Upper lobe of right lung (tissue), 1 donor: ENCODE measurements at places on chromosomes 6 and 20. TPM values are rescaled to one million over a fixed set of nuclear protein-coding genes. Genes with fewer than 3 reads are reported as not detected.

The DUSP15 gene
- 2.4 TPM for total RNA-seq

The TNFRSF21 gene
- total RNA-seq, result 28.9 TPM

The UST gene
- 11.8 TPM for total RNA-seq

The VSTM2L gene
- 12.9 TPM for total RNA-seq

The PRKN gene
- total RNA-seq, result 2.7 TPM

The ENPP1 gene
- 3.4 TPM for total RNA-seq

The VSX1 gene
- not detected for total RNA-seq

The BTBD9 gene
- 47.9 TPM for total RNA-seq

The LY6G6F gene
- total RNA-seq, result not detected

The BPIFB1 gene
- 0.67 TPM for total RNA-seq

The MUCL3 gene
- 4.6 TPM for total RNA-seq

The MCM3 gene
- total RNA-seq, result 26.3 TPM

The GTSF1L gene
- total RNA-seq, result not detected

The MDFI gene
- total RNA-seq, result 11.0 TPM

The MRAP2 gene
- 0.72 TPM for total RNA-seq

The GNRH2 gene
- total RNA-seq, result not detected

The PI16 gene
- total RNA-seq, result 3.4 TPM

The PCNA gene
- 44.3 TPM for total RNA-seq

The KIF6 gene
- 0.49 TPM for total RNA-seq

The NCR2 gene
- total RNA-seq, result not detected

The ACOT8 gene
- 23.5 TPM for total RNA-seq

The HSPA12B gene
- 33.7 TPM for total RNA-seq

The ECT2L gene
- not detected for total RNA-seq

The IL17F gene
- total RNA-seq, result not detected

The MAPK13 gene
- 71.4 TPM for total RNA-seq

The MYCT1 gene
- total RNA-seq, result 23.5 TPM

The ARMH2 gene
- total RNA-seq, result not detected

The GRM1 gene
- 0.09 TPM for total RNA-seq

The SLC16A10 gene
- total RNA-seq, result 12.3 TPM

The SS18L1 gene
- 12.6 TPM for total RNA-seq

The ILRUN gene
- total RNA-seq, result 101 TPM

The LTA gene
- total RNA-seq, result 0.46 TPM

The EIF2S2 gene
- 54.4 TPM for total RNA-seq

The BRD2 gene
- total RNA-seq, result 155 TPM

The HLA-DPB1 gene
- total RNA-seq, result 385 TPM

The C6orf163 gene
- 2.1 TPM for total RNA-seq

The BMP6 gene
- total RNA-seq, result 6.6 TPM

The TCF21 gene
- 56.2 TPM for total RNA-seq

The PAX1 gene
- not detected for total RNA-seq

The FANCE gene
- total RNA-seq, result 10.4 TPM

The ADGRG6 gene
- 47.6 TPM for total RNA-seq

The SEMG1 gene
- total RNA-seq, result not detected
